ENCODE measurements at places on chromosomes 1 and 21. TPM values are rescaled to one million over a fixed set of nuclear protein-coding genes. Genes with fewer than 3 reads are reported as not detected.

The OVAAL gene
- total RNA-seq = not detected

The NUAK2 gene
- 26.0 TPM for total RNA-seq

The GOLPH3L gene
- total RNA-seq = 18.8 TPM

The RNU11 gene
- total RNA-seq = not detected

The SPATA6 gene
- total RNA-seq = 31.8 TPM

The HSD3B1 gene
- not detected for total RNA-seq

The RIPPLY3 gene
- 0.99 TPM for total RNA-seq

The SPRR2G gene
- total RNA-seq = not detected

The AMY1A gene
- total RNA-seq = not detected
